ENCODE measurements at places on chromosomes 1 and 21.

- no peak for DNase-seq
Observed at GRCh38 chr1:171210355-171210754, 25.3 kb downstream of the FMO2 start.

DNA sequence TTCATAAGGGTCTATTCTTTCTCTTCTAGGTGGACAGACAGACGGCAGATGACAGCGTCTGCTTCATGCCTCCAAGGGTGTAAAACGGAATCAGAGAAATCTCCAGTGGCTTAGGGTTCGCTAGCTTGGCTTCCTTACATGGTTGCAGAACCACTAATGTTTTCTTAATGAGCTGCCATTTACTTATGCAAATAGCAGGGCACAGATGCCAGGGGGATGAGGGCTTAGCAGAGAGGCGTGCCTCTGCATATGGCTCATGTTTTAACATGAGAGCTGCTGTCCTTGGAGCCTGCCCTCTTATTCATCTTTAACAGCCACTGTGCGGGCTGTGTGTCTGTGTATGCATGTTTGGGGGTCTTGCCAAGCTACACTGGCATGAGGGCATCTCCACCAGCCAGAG is 119.6 kb downstream of the IER5 start:
- DNase-seq: no peak

GRCh38 chr1:178650934-178651511 is 74.0 kb upstream of the RALGPS2 start:
- no peak for DNase-seq

DNA sequence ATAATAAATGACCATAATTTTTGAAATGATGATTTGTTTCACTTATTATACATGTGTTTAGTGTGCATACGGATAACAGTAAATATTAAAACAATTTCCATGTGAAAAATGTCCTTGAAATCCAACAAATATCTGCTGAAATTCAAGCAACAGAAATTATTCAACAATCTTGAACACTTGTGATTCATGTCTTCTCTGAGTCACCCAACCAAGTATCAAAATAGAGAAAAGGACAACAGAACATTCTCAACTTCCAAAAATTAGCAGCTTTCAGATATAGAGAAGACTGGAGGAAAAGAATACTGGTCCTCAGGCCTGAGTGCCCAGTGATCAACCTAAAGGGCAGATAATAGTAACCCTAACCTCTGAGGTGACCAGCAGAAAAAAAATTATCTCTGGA is 90.8 kb downstream of the VAV3 start:
- no peak for DNase-seq

GRCh38 chr21:37072274-37072987 is 440 bp downstream of the PIGP start:
- DNase-seq: no peak

GRCh38 chr1:167629681-167630567 is at the start of gene RCSD1:
TSS of gene RCSD1 (plus strand) at chr1:167630232. CDS start at chr1:167630424, 192 bp downstream.
- DNase-seq: no peak

DNA sequence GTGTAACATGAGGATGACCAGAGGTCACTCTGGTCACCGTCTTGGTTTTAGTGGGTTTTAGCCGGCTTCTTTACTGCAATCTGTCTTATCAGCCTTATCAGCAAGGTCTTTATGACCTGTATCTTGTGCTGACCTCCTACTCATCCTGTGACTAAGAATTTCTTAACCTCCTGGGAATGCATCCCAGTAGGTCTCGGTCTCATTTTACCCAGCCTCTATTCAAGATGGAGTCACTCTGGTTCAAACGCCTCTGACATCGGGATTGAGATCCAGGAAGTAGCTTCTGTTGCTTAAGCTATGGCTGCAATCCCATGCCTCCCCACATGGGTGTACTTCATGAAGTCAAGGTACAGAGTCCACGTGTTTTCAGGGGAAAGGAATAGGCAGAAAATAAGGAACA is 19.9 kb downstream of the FMN2 start:
- no peak for DNase-seq

DNA sequence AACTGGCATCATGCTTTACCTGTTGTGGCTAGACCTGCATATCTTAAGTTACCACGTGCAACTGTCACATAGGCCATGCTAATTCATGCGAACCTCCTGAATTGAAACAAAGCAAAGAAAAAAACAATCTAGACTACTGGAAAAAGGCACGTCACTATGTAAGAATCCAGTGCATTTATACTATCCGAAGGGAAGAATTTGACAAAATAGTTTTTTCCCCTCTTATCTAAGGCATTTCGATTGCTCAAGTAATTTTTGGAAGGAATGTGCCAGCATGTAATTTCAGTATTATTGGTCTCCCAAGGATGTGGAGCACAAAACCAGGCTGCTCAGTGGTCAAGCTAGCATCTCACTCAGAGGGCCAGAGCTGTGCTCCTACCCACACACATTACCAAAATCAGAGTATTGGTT is 31.5 kb upstream of the C1orf198 start:
- DNase-seq: no peak

- no peak for DNase-seq
Observed at GRCh38 chr1:1204425-1204920, 1.9 kb downstream of the TNFRSF18 start.

GRCh38 chr1:216710055-216710454 is 13.2 kb downstream of the ESRRG start:
- DNase-seq: no peak

DNA sequence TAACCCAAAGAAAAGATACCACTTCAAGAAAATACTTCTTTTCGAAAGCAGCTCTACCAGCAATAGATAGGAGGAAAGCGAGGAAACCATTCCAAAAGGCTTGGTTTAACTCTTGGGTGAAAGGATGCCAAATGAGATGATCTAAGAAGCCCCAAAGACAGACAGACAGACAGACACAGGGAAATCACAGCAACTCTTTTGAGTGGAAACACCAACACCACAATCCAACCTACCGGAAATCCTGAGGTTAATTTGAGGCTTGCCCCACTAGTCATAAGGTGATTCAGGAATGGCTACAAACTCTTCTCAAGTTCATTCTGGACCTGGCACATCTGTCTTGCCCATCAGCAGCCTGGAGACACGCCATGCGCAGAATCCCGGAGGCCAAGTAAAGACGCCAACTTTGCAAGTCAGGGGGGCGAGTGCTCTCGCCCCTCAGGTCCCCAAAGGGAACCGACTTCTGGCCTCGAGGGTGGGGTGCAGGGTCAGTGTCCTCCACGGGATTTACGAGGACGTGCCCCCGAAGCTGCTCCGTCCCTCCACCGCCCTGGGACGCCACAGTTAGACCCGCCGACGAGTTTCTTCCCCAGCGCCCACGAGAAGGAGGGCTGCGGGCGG is 778 bp downstream of the EVI5 start:
- no peak for DNase-seq

GRCh38 chr1:24562625-24563024 is 6.7 kb downstream of the NCMAP start:
- peak; percentile 41 for DNase-seq

- DNase-seq: no peak
Observed at GRCh38 chr1:109432336-109432735, 6.1 kb upstream of the PSMA5 start.

GRCh38 chr1:229619614-229620013 is 6.3 kb downstream of the TAF5L start:
- no peak for DNase-seq

- no peak for DNase-seq
Observed at GRCh38 chr1:22190731-22191130, 47.8 kb upstream of the WNT4 start.

GRCh38 chr1:169885207-169885606 is 8.5 kb downstream of the SCYL3 start:
- DNase-seq: no peak

- no peak for DNase-seq
Observed at GRCh38 chr1:89542345-89542744, 17.7 kb downstream of the LRRC8B start.

- DNase-seq: no peak
Observed at GRCh38 chr1:44346184-44346583, 8.9 kb downstream of the ERI3 start.

DNA sequence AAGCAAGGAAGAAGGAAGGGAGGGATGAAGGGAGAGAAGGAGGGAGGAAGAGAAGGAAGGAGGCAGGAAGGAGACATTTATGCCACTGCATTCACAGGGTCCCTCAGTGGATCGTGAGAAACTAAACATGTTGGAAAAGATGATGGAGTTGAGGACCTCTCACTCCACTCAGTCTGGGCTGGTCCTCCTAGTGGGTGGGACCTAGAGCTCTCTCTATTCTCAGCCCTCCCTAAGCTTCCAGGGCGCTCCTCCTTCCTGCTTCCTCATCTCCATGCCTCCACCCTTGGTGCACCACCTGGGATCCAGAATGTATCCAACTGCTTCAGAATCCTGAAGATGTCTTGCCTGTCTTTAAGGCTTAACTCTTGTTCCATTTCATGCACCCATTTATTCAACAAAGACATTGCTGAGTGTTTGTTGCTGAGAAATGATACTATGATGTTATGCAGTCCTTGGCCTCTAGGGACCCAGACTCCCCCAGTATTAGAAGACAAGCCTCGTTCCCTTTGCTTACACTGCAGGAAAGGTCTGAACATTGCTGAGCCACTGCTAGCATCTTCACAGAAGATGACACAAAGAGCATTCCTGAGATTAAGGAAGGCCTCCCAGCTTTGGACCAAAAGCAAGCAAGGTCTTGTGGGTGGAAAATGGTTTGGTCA is 88.5 kb downstream of the BEND5 start:
- no peak for DNase-seq

- no peak for DNase-seq
Observed at GRCh38 chr1:14968251-14968851, 185.2 kb upstream of the TMEM51 start.

GRCh38 chr1:179598631-179599030 is 7.0 kb downstream of the TDRD5 start:
- no peak for DNase-seq

DNA sequence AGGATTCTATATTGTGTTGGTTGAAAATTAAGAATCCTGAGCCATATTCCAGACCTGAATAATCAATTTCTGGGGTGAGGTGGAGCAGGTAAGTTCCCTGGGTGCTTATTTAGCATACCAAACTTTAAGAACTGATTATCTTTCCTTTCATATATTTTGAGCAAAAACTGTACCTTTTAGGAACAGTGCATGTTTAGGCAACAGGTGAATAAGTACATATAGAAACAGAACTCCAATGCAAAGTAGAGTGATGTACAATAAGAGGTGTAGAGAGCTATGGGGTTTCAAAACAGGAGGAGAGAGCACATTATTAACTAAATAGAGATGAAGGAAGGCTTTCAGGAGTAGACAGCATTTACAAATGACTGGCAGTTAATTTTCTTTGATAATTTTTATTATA is 28.7 kb downstream of the TMED5 start:
- DNase-seq: no peak

- no peak for DNase-seq
Observed at GRCh38 chr1:3432306-3432705, 22.2 kb upstream of the ARHGEF16 start.

DNA sequence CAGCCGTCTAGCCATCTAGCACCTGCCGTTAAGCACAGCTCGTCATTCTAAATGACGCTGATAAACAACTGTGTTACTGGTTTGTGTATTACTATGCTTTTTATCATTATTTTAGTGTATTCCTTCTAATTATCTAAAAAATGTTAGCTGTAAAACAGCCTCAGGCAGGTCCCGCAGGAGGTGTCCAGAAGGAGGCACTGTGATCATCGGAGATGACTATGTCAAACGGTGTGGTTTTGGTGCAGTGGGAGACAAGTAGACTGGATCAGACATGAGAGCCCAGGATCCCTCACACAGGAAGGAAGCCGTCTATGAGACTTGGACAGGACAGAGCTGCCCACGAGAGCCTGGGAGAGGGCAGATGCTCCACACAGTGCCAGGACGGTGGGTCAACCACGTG is 55.3 kb upstream of the COL6A1 start:
- DNase-seq: no peak

DNA sequence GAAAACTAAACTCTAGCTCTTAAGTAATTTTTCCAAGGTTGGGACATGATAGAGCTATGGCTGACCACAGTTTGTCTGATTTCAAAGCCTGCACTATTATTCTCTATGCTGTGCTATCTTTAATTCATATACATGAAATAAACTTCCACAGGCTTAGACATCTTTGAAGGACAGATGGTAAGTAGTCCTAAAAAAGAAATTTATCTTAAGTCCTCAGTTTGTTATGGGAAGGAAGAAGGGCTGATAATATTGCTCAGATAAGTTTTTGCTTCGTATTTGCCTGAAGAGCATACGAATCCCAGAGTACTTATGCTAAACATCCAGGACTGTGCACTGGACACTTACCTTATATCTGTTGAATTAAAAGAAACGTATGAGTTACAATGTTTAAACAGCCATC is 39.6 kb downstream of the VCAM1 start:
- no peak for DNase-seq

DNA sequence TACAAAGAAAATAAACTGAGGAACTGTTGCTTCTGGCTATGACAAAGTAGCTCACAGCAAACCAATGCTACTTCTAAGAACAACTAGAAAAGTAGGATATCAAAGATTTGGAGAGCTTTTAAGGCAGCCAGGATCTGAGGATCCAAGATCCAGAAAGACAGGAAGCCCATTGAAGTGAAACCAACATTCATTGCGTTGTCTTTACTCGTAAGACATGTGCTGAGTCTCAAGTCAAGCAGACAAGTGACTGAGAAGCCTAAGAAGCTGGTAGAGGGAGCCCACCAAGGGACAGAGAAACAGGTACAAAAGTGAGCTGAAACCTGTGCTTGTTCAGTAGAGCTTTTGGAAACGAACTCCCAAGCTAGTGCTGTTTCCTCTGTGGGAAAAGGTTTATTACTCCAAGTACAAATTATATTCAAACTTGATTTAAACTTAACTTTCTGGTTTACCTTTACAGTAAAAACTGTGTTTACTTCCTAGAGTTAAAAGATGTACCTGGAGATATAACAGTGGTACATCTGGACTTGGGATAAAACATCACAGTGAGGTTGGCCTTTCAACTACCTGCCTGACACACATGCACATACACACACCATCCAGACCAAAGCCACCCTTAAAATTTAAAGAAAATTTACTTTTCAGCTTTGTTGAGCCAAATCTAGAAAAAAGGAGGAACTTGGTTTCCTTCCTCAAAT is 41.2 kb downstream of the NME7 start:
- DNase-seq: no peak

DNA sequence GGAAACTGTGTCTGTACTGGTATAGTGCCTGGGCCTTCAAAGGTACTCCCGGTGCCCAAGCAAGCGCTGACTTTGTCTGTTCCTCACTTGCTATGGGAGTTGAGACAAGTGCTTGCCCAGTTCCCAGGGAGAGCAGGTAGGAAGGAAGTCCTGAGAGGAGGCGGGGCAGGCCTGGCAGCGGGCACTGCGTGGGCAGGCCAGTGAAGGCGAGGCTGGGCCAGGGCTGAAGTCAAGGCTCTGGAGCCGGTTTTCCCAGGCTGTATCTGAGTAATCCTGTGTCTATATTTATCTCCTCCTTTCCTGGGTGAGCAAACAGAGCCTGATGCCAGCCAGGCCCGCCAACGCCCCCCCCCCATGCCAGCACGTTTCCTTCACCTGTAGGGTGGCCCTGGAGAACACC is 15.9 kb upstream of the EDN2 start:
- peak; percentile 94 for DNase-seq

GRCh38 chr1:41533016-41533730 is 48.7 kb upstream of the EDN2 start:
- DNase-seq: no peak
